ENCODE measurements at places on chromosomes 5 and 9.

- no peak for DNase-seq
These were observed 158.7 kb upstream of the IER5L start for GRCh38 chr9:129336601-129337331.

DNA sequence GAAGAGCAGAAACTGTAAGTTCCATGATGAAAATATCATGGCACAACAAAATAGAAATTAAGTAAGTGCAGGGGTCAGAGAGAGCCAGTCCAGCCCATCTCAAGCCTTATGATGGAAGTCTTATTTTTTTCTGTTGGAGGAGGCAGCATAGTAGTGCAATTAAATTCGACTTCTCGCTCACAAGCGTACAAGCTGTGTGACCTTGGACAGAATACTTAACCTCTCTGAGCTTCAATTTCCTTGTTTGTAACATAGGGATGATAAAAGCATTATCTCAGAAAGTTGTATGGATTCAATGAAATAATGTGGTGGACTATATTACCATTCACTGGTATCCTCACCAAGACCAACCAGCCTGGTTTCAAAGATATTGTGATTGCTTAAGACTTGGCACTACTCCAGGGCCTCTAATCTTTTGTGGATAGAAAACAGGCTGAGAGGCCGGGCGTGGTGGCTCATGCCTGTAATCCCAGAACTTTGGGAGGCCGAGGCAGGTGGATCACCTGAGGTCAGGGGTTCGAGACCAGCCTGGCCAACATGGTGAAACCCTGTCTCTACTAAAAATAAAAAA is 26.8 kb upstream of the MVB12B start:
- DNase-seq = peak; percentile 42

- no peak for DNase-seq
These were observed 29.8 kb upstream of the TNPO1 start for GRCh38 chr5:72786676-72787075.

DNA sequence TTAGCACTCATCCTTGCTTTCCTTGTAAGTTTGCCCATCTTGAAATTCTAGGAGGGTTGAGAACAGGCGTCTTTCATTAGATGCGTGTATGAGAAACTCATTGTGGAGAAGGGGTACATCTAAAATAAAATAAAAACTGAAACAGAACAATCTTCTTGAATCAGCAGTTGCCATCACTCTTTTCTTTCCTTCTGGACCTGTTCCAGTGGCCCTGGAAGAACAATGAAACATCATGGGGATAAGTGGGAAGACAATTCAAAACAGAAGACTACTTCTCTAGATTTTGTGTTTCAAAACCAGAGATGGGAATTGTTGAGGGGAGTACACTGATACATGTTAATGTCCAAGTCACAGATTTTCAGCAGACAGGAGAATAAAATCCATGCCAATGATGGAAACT is 59.9 kb downstream of the SLC1A3 start:
- DNase-seq = no peak

GRCh38 chr5:147065071-147065470 is 169.8 kb upstream of the STK32A start:
- DNase-seq = no peak
